ENCODE measurements at places on chromosomes 5 and 9. TPM values are rescaled to one million over a fixed set of nuclear protein-coding genes. Genes with fewer than 3 reads are reported as not detected.

The HMCN2 gene
- not detected for total RNA-seq

The SLC25A48 gene
- total RNA-seq, result not detected

The ARID3C gene
- not detected for total RNA-seq

The HSPA4 gene
- total RNA-seq, result 187 TPM

The ADCY2 gene
- 0.32 TPM for total RNA-seq

The LNPEP gene
- total RNA-seq, result 32.2 TPM

The TRPM6 gene
- under 0.01 TPM for total RNA-seq

The UNC5A gene
- not detected for total RNA-seq

The MSMP gene
- total RNA-seq, result not detected

The ENTPD2 gene
- not detected for total RNA-seq

The MED7 gene
- 9.0 TPM for total RNA-seq

The PFN3 gene
- total RNA-seq, result not detected

The IZUMO3 gene
- total RNA-seq, result not detected

The FOXD4 gene
- 0.43 TPM for total RNA-seq

The FAM170A gene
- total RNA-seq, result not detected

The BRINP1 gene
- total RNA-seq, result under 0.01 TPM

The SVEP1 gene
- total RNA-seq, result 81.2 TPM

The NFIB gene
- total RNA-seq, result 5.8 TPM

The GLRA1 gene
- total RNA-seq, result not detected

The PTGDS gene
- 10.8 TPM for total RNA-seq

The ZNF354B gene
- 10.3 TPM for total RNA-seq

The NR6A1 gene
- under 0.01 TPM for total RNA-seq

The FGF18 gene
- total RNA-seq, result under 0.01 TPM

The TLR4 gene
- total RNA-seq, result 18.1 TPM

The PLAC8L1 gene
- not detected for total RNA-seq

The PCDHA13 gene
- total RNA-seq, result under 0.01 TPM

The TMC1 gene
- total RNA-seq, result 1.3 TPM

The PCDHGA4 gene
- 7.3 TPM for total RNA-seq

The GPSM1 gene
- 54.8 TPM for total RNA-seq

The RELL2 gene
- total RNA-seq, result 4.7 TPM

The PAPPA gene
- total RNA-seq, result 104 TPM

The FLT4 gene
- total RNA-seq, result under 0.01 TPM

The ENTPD8 gene
- not detected for total RNA-seq

The ACTBL2 gene
- total RNA-seq, result 0.97 TPM

The PNPLA7 gene
- total RNA-seq, result 0.64 TPM

The PLEKHG4B gene
- total RNA-seq, result under 0.01 TPM

The BASP1 gene
- total RNA-seq, result 126 TPM
